ENCODE measurements at places on chromosomes 3 and 15.

DNA sequence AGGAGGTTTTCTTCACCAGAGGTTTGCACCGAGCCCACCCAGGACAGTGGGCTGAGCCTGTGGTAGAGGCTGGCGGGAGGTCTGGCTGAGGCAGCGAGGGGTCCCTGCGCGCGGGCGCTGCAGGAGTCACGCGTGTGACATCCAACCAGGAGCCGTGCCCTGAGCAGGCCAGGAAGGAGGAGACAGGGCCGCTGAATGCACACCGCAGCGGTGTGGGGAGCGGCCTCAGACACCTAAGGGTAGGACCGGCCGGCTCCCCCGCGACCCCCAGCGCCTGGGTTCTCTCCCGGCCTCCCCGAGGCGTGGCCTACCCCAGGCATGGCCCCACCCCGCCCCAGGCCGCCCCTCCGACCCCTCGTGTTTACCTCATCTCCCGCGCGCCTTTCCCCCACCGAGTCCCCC is 412 bp downstream of the SLC41A3 start:
- DNase-seq, result peak; percentile 37

GRCh38 chr3:38614651-38615352 is 34.7 kb downstream of the SCN5A start:
- no peak for DNase-seq

DNA sequence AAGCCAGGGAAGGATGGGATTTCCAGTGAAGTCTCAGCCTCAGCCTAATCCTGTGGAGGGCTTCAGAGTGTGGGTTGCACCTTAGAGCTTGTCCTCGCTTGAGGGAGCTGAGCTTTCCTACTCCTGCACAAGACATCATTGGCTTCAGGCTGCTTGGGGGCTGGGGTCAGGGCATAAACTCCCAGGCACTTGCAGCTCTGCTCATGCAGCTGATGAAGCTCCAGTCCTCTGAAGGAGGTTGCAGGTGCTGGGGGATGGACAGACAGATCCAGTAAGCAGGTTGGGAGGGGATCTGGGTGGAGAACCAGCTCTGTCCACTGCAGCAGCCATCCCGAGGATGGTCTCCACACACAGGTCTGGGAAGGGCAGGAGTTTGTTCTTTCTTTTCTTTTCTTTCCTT is 19.4 kb upstream of the POLG start:
- DNase-seq, result no peak

- DNase-seq, result peak; percentile 36
Observed at GRCh38 chr15:80978685-80979329, 10.8 kb downstream of the MESD start.

DNA sequence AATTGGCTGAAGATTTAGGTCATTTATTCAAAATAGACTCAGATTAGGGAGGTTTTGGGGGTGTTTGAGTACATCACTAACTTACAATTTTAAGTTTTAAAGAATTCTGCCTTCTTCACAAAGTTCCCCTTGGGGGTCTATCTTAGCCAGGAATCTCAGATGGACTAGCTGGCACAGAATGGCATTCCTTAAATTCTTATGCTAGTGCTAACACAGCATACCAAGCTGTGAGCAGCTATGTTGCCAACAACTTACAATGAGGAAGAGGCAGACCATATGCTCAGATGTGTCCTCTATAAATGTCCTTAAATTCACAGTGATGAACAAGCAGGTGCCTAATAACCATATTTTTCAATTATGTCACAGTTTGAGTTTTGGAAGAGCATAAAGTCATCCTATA is 60.9 kb upstream of the NPHP3 start:
- DNase-seq, result peak; percentile 14

GRCh38 chr3:135141160-135141559 is 346.1 kb downstream of the EPHB1 start:
- DNase-seq, result no peak

DNA sequence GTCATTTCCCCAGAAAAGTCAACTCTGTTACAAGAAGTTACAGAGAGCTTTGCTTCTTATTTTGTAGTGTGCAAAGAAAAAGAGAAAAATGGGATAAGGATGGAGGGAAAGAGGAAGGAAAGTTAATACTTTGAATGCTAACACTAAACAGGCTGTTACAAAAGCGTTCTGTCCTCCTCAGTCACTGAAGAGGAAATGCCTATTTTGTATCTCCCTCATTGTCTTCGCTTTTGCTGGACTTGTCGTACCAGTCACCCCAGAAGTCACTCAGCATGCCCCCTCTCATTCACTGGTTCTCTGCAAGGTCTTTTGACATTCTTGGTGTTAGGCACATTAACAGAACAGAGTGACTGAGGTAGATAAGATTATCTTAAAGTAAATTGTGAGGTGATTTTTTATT is 129.6 kb downstream of the ALCAM start:
- no peak for DNase-seq

GRCh38 chr3:128190501-128190900 is 37.2 kb downstream of the EEFSEC start:
- no peak for DNase-seq

DNA sequence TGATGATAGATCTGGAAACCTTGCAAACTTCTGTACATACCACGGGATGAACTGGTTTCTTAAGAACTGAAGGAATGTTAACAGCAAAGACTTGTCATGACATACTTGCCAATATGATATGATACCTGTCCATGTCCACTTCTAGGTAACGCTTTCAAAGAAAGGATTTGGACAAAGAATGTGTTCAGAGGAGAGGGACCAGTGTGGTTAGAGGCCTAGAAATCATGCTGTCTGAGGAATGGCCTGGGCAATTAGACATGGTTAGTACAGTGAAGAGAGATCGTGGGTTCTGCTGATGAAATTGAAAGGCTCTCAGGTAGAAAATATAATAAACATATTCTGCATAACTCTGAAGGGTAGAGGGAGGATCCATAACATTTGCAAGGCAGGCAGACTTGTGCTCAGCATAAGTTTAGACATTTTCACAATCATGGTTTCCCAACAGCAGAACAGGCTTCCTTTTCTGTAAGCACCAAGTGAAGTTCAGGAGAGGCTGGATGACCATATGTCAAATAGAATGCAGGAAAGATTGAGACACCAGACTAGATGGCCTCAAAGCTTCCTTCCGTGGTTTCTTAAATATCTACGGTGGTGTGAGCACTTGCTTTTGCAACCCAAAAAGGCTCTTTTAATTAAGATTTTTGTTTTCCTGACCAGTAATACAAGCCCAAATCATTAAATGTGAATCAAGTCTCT is 39.9 kb downstream of the TGFBR2 start:
- DNase-seq, result no peak
